Activated naive CD4-positive, alpha-beta T cell treated with Interleukin-2 at 50 U/mL for 16 hours (primary cell): ENCODE measurements at places on chromosomes 7 and 10.

- DNase-seq = no peak
Measured at GRCh38 chr10:89025453-89025852, 34.9 kb downstream of the FAS start.

- no peak for DNase-seq
Measured at GRCh38 chr7:130649004-130649790, 19.4 kb downstream of the COPG2 start.

- no peak for DNase-seq
Measured at GRCh38 chr7:46774515-46774914, 807.4 kb downstream of the TNS3 start.

- no peak for DNase-seq
Measured at GRCh38 chr7:130632111-130632510, 36.4 kb downstream of the COPG2 start.

DNA sequence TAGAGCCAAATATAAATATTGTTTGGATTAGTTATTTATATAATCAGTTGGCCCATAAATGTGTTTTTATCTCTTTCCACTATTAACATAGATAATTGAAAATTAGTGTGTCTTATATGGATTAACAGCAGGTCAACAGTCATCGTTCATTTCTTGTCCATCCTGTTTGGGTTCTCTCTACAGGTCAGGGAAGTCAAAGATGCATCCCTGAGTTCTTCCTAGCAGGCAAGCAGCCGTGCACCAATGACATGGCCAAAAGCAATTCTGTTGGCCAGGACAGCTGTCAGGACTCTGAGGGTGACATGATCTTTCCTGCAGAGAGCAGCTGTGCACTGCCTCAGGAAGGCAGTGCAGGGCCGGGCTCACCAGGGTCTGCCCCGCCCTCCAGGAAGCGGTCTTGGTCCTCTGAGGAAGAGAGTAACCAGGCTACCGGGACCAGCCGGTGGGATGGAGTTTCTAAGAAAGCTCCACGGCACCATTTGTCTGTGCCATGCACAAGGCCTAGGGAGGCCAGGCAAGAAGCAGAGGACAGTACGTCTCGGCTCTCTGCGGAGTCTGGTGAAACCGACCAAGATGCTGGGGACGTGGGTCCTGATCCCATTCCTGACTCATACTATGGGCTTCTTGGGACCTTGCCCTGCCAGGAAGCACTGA is 15.9 kb downstream of the FBH1 start:
- no peak for DNase-seq

- DNase-seq = no peak
Measured at GRCh38 chr7:90222811-90223725, 11.5 kb downstream of the STEAP2 start.

GRCh38 chr7:21370283-21370982 is 57.5 kb upstream of the SP4 start:
- no peak for DNase-seq

DNA sequence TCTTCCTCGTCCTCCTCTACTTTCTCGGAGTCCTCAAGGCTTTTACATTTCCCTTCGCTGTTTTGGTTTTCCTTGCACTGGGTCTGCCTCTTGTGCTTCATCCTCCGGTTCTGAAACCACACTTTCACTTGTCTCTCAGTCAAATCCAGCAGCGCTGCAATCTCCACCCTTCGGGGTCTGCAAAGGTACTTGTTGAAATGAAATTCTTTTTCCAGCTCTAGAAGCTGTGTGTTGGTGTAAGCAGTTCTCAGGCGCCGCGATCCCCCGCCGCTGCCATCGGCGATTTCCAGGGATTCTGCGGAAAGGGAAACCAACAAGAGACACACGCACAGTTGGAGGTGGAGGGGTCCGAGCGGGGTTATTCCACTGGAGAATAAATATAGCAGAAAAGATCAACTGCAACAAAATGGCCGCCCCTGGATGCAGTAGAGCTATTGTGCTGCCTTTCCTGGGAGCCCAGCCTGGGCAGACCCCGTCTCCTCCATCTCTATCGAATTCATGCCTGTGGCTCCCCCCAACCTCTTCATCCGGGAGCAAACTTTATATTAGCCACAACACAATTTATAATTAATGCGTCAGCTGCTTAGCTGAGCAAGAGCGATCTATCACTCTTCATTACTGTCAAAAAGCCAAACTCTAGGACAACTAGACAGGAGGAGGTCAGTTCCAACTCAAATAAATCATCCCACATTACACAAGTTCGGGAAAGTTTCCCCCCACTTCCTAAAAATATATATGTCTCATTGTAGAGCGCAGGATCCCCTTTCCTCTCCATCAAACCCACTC is 1.1 kb downstream of the HOXA2 start:
- DNase-seq = no peak

- no peak for DNase-seq
Measured at GRCh38 chr7:140197938-140198337, 21.2 kb upstream of the KDM7A start.

GRCh38 chr10:29140991-29141390 is 147.9 kb upstream of the LYZL1 start:
- no peak for DNase-seq

DNA sequence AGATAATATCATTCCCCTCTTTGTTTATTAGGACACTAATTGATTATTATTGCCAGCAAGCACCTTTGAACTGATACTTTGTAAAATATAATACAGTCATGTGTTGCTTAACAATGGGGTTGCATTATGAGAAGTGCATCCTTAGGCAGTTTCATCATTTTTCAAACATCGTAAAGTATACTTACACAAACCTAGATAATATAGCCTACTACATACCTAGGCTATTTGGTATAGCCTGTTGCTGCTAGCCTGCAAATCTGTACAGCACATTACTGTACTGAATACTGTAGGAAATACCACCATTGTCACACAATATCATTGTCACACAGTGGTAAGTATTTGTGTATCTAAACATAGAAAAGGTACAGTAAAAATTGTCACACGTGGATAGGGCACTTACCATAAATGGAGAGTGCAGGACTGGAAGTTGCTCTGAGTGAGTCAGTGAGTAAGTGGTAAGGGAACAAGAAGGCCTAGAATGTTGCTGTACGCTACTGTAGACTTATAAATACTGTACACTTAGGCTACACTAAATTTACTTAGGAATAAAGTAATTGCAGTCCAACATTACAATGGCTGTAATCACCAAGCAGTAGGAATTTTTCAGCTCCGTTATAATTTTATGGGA is 70.7 kb downstream of the LCOR start:
- no peak for DNase-seq

DNA sequence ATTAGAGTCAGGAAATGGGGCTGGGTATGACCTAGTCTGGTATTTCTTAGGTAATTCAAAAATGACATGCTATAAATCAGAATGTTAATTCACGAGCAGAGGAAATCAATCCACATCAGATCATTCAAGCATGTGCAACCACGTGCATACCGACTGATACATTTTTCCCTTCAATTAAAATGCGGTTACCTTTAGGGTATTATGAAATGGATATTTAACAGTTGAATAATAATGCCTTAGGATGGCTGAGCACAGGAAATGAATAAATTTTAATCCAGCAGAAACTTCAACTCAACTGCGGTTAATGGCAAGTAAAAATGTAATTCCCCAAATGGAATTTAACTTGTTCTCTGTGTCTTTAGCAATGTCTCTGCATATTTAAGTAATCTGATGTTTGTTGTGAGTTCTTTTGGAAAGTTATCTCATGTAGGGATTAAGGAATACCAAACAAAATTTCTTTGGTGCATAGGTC is 9.2 kb downstream of the CPA2 start:
- DNase-seq = no peak

GRCh38 chr7:142439739-142440138 is 181.9 kb upstream of the PRSS58 start:
- no peak for DNase-seq

DNA sequence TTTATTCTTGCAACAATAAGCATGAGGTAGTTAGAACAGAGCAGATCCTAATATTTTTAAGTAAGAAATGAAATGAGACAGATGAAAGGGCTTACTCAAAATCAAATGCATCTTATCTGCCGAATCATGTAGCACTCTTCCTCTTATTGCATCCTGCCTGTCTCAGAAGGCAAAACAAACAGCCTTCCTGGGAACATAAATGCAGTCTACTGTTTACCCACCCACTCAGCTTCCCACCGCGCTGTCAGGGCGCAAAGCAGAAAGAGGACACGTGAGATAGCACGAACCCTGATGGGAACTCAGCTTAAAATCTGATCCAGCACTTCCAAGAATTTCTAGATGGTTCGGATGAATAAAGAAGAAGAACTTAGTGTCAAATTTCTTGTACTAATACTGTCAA is 114.4 kb upstream of the CDK1 start:
- DNase-seq = no peak

GRCh38 chr10:132746801-132747625 is 38.9 kb downstream of the NKX6-2 start:
- no peak for DNase-seq

- no peak for DNase-seq
Measured at GRCh38 chr10:121959671-121960070, 15.3 kb downstream of the NSMCE4A start.

GRCh38 chr7:33757563-33758165 is 147.7 kb upstream of the BMPER start:
- no peak for DNase-seq

DNA sequence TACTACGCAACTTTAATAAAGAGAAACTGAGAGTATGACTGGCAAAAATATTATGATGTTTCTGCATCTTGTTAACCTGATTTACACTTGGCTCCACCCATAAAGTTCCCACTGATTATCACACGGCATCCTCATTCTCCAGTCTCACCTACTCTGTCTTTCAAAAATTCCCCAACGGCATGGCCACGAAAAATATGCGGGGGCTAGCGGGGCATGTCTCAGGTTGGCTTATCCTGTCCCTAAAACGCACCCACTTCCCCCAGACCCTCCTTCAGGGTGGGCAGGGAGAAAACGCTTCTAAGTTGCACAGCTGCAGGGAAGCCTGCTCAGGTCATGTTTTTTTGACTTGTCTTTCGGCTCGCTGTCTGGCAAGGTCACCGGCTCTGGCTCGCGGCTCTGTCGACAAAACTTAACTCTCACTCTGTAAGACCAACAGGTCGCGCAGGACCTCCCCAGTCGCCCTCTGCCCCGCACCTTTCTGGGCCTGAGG is 3.8 kb downstream of the CDK6 start:
- DNase-seq = peak; percentile 61

DNA sequence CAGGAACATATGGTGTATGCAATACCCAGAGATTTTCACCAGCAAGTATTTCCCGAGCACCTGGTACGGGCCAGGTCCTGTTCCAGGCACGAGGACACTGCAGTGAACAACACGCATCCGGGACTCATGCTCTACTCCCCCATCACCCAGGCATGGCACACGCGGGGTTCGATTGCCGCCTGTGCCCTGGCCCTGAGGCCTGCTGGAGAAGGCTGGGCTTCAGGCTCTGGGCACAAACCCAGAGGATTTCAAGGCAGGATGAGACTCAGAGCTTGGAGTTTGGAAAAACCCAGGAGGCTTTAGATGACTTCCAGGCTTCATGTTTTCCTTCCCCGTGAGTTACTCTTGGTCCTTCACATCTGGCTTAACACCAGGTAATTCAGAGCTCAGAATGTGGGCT is 143.5 kb downstream of the NEURL1 start:
- DNase-seq = no peak
